Skin of body (tissue), 3 donors: ENCODE measurements at places on chromosomes 2 and 18. TPM values are rescaled to one million over a fixed set of nuclear protein-coding genes. Genes with fewer than 3 reads are reported as not detected.

TTL gene
- total RNA-seq: 16.0 TPM

GPR148 gene
- not detected for total RNA-seq

KLHL14 gene
- 0.30 TPM for total RNA-seq

CRYGC gene
- total RNA-seq: not detected

KLHL30 gene
- 3.3 TPM for total RNA-seq

CHRND gene
- 2.4 TPM for total RNA-seq

ACMSD gene
- total RNA-seq: not detected
